ENCODE measurements at places on chromosomes 2 and 18.

DNA sequence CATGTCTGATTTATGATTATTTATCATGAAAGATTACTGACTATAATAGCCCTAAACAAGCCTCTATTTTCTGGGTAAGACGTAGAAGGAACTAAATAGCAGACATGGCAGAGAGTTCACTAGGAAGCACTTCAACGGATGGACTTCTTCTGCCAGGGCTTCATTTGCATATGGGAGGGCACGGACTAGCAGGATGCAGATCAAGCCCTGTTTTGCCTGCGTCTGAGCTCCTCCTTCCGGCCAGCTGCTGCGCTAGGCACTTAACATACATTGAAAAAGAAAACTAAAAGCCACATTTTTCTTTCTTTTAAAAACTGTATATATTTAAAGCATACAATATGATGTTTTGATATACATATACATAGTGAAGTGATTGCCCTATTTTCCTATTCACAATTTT is 340.0 kb upstream of the MEX3C start:
- DNase-seq, result no peak

DNA sequence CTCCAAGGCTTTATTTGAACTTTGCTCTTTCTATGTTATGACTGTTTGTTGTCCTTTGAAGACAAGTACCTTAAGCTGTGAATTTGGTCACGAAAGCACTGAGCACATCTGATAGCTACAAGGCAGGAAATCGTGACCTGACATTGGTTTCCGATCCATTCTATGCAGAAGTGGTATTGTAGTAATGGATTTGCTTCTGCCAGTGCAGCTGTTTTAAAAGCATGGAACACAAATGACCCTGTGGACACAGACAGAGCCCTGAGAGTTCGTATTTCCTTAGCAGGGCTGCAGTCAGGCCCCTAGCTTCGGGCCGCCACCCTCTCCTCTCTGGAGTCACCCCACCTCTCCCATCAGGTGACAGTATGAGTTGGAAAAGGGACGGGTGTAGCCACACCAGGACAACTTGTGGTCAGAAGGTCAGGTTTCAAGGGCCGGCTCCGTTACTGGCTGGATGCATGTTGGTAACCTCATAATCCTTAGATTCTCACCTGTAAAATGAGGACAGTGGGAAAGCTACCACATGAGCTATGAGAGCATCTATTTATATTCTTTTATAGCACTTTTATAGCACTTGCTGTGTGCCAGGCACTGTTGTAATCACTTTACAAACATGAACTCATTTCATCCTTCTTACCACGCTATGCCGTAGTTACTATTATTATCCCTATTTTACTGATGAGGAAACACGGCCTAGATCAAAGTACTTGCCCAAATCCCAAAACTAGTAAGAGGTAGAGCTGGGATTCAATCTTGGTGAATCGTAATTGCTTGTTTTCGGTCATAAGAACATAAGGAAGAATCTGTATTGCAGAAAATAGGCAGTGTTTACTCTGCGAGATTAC is 70.2 kb downstream of the SPATS2L start:
- no peak for DNase-seq

DNA sequence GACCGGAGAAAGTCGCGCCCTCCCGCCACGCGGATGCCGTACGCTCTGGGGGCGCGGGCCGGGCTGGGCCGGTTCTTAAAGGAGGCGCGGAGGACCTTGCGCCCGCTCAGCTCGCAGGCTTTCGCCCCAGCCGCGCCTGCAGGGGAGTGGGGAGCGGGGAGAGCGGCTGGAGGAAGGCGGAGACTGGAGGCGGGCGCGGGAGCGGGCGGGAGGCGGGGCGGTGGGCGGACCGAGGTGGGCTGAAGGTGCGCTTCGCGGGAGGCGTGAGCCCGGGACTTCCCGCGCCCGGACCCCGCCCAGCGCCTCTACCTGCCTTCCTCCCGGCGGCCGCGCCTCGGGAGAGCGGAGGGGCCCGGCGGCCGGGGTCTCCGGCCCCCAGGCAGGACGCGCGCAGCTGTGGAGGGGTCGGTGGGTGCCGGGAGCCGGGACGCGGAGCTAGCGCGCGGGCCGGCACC is at the start of gene ADRA2B:
ADRA2B (minus strand) TSS at position 148 of the 455 bp plus-strand sequence. CDS start 422 bp downstream, outside the sequence.
- DNase-seq, result peak; percentile 34

GRCh38 chr2:240875228-240876034 is 6.8 kb downstream of the AGXT start:
- DNase-seq, result no peak

Measured in activated CD4-positive, CD25-positive, alpha-beta regulatory T cell treated with anti-CD3 and anti-CD28 coated beads, Interleukin-2, amount 50 U/mL, for 16 hours (primary cell).